Activated T-cell treated with anti-CD3 and anti-CD28 coated beads, Interleukin-2, amount 50 U/mL, for 48 hours (primary cell): ENCODE measurements at places on chromosomes 6 and 20.
A peak's percentile ranks its signal among the peaks of the same experiment; 100 is the strongest.

GRCh38 chr6:13908955-13909381, 15.8 kb upstream of the RNF182 start:
- peak; percentile 51 for DNase-seq

- no peak for DNase-seq
These were observed 12.7 kb upstream of the SLC17A1 start for GRCh38 chr6:25844518-25844917.

DNA sequence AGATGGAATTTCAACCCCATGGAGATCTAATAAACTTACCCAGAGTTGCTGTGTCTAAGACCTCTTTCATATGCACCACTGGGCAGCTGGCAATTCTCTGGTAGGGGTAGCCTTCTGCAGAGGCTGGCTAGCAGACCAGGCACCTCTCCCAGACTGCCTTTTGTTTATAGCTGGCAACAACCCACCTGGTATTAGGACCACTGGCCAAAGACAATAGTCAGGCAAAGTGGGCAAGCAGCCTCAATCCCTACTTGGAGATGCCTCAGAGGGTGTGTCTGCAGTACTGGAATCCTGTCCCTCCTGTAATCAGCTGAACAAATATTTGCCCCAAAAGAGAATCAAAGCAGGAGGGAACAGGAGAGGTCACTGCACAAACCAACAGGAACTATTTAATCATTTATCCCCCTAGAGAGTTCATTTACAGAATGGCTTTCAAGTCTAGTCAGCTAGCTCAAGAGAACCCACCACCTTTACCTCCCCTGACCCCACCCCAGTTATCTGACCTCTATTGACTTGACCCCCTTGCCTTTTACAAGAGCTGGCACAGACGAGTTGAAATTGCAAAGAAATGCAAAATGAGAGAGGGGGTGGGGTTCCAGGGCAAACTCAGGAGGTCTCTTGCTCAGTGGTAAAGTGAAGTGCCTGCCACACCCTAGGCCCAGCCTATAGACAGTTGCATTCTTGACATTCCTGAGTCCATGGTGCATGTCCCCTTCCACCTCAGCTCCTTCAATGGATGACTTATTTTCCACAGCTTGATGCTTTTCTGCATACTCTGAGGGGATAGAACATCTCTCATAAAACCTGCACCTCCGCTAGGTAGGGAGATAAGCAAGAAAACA, 2.8 kb downstream of the BCL2L1 start:
- DNase-seq: no peak

DNA sequence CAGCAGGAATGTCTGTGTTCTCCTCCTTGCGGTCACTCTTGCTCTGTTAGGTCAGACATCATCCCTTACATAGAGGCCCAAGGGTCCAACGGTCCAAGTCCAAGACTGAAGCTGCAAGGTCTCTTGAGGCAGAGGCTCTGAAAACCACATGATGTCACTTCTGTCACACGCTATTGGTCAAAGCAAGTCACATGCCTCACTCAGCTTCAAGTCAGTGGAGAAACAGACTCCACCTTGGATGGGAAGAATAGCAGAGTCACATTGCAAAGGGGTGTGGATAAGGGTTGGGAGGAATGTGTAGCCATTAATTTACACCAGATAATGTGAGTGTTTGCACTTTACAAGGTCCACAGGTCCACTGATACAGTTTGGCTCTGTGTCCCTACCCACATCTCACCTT, 17.5 kb downstream of the SLC52A3 start:
- no peak for DNase-seq

DNA sequence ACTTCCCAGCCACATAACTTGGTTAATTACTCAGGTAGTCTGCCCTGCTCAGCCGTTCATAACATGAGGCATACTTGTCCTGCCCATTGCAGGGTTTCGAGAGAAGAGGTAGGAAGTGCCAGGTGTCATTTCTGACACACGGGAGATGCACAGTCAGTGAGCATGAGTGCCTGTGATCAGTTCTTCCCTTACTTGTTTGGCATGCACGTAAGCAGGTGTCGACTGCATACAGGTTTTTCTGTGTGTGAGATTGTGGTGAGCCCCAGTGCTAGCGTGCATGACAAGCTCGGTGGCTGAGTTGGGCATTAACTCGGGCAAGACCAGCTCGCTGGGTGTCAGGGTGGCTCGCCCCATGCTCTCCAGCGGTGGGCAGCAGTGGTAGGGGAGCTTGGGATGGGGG, 51.2 kb upstream of the SLC22A1 start:
- DNase-seq: no peak

- no peak for DNase-seq
These were observed 296.3 kb downstream of the TAF4 start for GRCh38 chr20:61769286-61769832.

DNA sequence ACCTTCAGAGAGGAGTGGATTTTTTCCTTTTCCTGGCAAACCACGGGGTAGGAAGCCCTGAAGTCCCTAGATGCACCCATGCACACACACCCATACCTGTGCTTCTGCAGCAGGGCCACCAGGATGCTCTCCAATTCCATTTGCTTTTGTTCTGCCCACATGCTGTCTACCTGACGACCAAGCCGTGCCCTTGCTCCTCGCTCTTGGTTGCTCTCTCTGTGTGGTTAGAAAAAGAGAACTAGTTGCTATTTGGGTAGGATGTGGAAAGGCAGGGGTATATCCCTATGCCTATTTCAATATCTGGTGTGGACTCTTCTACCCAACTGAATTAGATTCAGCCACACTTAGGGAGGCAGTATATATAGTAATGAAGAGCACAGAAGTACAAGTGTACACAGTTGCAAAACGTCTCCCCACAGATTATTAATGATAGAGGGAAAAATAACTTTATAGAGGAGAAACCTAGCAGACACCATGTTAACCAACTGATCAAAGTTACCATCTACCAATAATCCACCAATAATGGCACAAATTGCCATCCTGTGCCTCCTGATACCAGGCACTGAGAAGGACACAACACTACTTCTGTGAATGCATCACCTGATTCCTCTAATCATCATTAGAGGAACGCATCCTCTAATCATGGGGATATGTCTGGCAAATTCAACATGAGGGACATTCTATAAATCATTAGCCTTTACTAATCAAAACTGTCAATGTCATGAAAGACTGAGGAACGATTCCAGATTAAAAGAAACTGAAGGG, 7.3 kb downstream of the GHRH start:
- no peak for DNase-seq

GRCh38 chr6:20583444-20583800, 49.2 kb downstream of the CDKAL1 start:
- DNase-seq: no peak

DNA sequence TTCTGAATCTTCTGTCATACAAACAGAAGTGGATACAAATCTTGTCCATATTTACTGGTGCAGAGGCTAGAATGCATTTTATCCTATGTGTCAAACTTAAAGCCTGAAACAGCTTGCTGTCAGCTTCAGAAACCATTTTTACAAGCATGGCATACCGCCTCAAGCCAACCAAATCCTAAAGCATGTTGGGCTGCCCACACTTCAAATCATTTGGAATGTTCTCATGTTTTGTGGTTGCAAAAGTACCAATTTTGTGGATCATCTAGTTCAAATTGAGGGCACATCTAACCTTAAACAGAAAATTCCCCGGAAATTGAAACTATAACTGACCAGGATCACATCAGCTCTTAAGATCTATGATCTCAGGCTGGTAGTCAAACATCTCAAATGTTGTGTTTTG, 3.2 kb downstream of the GPR63 start:
- DNase-seq: no peak

- DNase-seq: no peak
These were observed 650.6 kb upstream of the ARID1B start for GRCh38 chr6:156126535-156126934.

- peak; percentile 74 for DNase-seq
These were observed 24.9 kb upstream of the FUCA2 start for GRCh38 chr6:143536461-143536865.

DNA sequence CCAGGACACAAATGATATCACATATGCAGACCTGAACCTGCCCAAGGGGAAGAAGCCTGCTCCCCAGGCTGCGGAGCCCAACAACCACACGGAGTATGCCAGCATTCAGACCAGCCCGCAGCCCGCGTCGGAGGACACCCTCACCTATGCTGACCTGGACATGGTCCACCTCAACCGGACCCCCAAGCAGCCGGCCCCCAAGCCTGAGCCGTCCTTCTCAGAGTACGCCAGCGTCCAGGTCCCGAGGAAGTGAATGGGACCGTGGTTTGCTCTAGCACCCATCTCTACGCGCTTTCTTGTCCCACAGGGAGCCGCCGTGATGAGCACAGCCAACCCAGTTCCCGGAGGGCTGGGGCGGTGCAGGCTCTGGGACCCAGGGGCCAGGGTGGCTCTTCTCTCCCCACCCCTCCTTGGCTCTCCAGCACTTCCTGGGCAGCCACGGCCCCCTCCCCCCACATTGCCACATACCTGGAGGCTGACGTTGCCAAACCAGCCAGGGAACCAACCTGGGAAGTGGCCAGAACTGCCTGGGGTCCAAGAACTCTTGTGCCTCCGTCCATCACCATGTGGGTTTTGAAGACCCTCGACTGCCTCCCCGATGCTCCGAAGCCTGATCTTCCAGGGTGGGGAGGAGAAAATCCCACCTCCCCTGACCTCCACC, 42.2 kb downstream of the SIRPA start:
- DNase-seq: no peak

GRCh38 chr20:16215041-16215440, 358.2 kb downstream of the KIF16B start:
- no peak for DNase-seq

GRCh38 chr6:122859676-122860075, 70.6 kb downstream of the SMPDL3A start:
- no peak for DNase-seq

DNA sequence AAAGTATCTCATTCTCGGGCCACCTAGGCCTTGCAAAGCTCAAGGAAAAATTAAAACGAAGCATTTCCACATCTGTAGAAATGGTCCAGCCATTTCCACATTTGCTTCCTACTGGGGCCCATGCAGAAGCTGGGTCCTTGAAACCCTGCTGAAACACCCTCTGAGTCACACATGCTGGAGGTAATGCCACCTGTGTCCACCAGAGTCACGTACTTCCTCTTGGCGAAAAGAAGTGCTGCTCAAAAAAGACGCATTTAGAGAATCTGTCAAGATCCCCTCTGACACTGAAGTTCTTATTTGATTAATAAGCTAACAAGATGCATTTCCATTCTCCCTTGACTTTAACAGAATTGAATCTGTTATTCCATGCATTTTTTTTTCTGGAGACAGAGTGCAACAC, 423.2 kb downstream of the PREX1 start:
- no peak for DNase-seq

- DNase-seq: no peak
These were observed 7.8 kb upstream of the MRPS18A start for GRCh38 chr6:43695215-43695966.

GRCh38 chr6:157139054-157139708, 184.1 kb downstream of the TMEM242 start:
- no peak for DNase-seq

GRCh38 chr6:56915832-56916231, 39.1 kb upstream of the BEND6 start:
- DNase-seq: no peak

GRCh38 chr6:161561908-161562307, 288.0 kb upstream of the AGPAT4 start:
- DNase-seq: no peak

- no peak for DNase-seq
These were observed 152.7 kb downstream of the TBXT start for GRCh38 chr6:166014966-166015365.

GRCh38 chr6:5998711-5999687, 7.7 kb downstream of the NRN1 start:
- peak; percentile 34 for DNase-seq

DNA sequence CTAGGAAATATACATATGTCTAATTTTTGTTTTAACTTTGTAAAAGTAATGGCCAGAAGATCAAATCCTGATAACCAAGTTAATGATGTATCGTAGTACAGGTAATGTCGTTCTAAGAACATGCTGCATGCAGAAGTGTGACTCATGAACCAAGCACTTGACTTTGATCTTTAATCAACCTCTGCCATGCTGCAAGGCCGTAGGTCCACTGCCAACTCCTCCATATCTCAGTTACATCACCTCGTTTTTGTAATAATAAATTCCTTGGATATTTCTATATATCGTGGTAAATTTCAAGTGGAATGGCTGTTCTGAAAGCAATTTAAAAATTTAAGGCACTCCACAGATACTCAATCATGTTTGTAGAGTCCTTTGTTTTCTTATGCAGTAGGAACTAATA, 771.7 kb downstream of the EPHA7 start:
- no peak for DNase-seq

- no peak for DNase-seq
These were observed 170.0 kb upstream of the AGPAT4 start for GRCh38 chr6:161443848-161444247.

DNA sequence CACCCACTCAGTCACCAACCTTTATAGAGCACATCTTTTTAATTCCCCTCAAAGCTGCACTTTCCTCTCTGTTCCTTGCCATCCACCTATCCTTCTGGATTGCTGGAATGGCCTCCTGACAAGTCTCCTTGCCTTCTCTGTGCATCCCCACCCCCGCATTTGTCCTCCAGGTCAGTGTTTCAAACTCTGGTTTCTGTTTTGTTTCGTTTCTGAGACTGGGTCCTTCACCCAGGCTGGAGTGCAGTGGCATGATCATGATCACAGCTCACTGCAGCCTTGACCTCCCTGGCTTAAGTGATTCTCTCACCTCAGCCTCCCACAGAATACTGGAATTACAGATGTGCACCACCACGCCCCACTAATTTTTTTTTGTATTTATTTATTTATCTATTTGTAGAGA, 96.2 kb downstream of the PLCB1 start:
- DNase-seq: no peak

GRCh38 chr20:59644371-59644939, 40.1 kb downstream of the PHACTR3 start:
- no peak for DNase-seq

- no peak for DNase-seq
These were observed 273.8 kb upstream of the AGPAT4 start for GRCh38 chr6:161547617-161548016.

DNA sequence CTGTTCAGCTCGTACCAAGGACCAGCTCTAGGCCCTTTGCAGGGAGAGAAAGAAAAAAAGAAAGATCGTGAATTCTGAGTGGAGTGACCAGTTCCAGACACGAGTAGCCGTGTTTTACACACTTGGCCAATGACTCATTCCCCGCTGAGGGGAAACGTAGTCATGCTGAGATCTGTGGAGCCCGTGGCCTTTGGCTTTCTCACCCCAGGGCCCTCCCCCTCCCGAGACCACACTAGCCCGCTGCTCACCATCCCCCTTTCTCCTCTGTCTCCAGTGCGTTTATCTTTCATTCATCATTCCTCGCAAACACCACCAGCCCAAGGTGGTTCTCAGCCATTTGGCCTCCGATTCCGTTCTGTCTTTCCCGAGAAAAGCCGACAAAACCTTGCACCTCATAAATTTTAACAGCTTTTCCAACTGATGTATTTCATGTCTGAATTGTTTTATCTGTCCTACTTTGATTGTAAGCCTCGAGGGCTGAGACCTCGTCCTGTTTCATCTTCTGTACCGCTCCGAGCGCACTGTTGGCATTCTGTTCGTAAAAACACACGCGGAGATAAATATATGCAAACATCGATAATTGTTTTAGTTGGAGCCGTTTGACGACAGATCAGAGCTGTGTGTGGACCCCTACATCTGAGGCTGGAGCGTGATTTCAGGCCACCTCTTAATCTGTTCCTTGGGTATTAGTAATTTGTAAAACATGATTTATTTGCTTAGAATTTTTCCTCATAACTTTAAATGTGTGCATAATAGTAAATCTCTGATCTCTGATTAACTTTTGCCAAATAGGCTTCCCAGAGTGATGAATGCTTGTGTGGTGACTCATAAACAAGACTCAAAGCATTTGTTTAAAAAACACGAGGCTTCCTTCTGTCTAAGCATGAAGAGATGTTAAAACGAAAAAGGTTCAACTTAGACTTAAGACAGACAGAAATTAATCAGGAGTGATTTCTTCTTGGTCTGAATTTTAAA, 336.6 kb downstream of the CDH4 start:
- DNase-seq: no peak
